ENCODE measurements at places on chromosomes 3 and 15. TPM values are rescaled to one million over a fixed set of nuclear protein-coding genes. Genes with fewer than 3 reads are reported as not detected.

- no peaks in the 10 kb centered on the region for H3K4me1 ChIP-seq
- no peaks in the 10 kb centered on the region for H3K36me3 ChIP-seq
- H3K27ac ChIP-seq = no peak overlapping the region
- no peaks in the 10 kb centered on the region for H3K27me3 ChIP-seq
- no peak overlapping the region for H3K4me3 ChIP-seq
- DNase-seq = no peak
Measured at GRCh38 chr3:36542186-36542585, 161.9 kb downstream of the STAC start.

DNA sequence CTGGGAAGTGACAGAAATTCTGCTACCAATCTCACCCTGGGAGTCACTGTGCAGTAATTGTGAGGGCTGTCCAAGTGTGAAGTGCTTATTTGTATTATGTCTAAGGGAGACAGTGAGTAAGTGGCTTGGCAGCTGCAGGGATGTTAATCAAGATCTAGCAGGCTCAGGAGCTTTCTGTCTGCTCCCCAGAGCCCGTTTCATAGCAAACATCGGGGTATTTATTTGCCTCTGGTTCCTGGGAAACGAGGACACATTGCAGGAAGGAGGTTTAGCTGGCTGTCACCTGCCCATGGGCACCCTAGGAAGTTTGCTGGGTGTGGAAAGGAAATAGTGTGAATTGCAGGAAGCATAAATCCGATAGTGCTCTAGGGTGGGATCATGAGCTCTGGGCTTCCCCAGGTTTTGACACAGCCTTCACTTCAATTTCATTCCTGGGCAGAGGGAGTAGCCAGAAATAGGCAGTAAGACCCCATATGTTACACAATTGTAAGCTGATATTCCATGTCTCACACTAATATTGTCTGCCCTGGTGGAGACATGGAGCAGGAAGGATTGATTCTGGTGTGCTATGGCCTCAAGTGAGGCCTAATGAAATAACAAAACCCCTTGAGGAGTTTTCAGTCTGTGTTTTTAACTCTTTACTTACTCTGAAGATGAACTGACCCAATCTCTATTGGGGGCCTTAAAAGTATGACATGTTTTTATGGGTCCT lies 74.1 kb upstream of the MITF start:
- H3K27ac ChIP-seq = no peak overlapping the region
- DNase-seq = no peak
- H3K4me1 ChIP-seq = no peaks in the 10 kb centered on the region
- H3K27me3 ChIP-seq = no peaks in the 10 kb centered on the region
- H3K4me3 ChIP-seq = no peak overlapping the region

GRCh38 chr3:133074977-133075376 lies 36.8 kb downstream of the TMEM108 start:
- H3K27ac ChIP-seq = no peak overlapping the region
- no peak for DNase-seq
- H3K4me1 ChIP-seq = no peaks in the 10 kb centered on the region
- no peaks in the 10 kb centered on the region for H3K36me3 ChIP-seq
- no peak overlapping the region for H3K4me3 ChIP-seq

GPR62 gene
- total RNA-seq = not detected

GOLGA8S gene
- total RNA-seq = not detected

DNA sequence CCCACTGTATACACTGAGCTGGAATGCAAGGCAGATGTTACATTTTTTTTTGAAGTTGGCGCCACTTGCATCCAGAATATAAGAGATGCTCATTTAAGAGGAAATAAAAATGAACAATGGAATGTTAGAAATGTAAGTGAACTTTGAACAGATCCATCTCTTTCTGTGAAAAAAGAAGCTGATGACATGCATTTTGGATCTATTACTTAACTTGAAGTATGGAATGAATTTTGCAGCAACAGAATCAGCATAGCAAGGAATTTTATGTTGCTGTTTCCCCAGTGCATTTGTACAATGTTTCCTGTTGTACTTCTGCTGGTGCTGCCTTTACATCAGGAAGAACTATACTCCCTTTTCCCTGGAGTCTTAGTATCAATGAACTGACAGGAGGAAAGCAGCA lies 178.2 kb downstream of the LSAMP start:
- H3K36me3 ChIP-seq = no peaks in the 10 kb centered on the region
- no peak for DNase-seq
- H3K27me3 ChIP-seq = no peaks in the 10 kb centered on the region
- H3K4me1 ChIP-seq = no peaks in the 10 kb centered on the region

- no peak overlapping the region for H3K4me3 ChIP-seq
- H3K27ac ChIP-seq = no peak overlapping the region
- no peaks in the 10 kb centered on the region for H3K36me3 ChIP-seq
Measured at GRCh38 chr15:72182673-72183072, 14.9 kb downstream of the GRAMD2A start.

GRCh38 chr3:152264378-152264777 lies 4.4 kb upstream of the MBNL1 start:
- DNase-seq = no peak
- H3K27me3 ChIP-seq = no peaks in the 10 kb centered on the region
- H3K27ac ChIP-seq = peak overlapping the region; percentile 15
- H3K36me3 ChIP-seq = peaks cover 23% of the 10 kb centered on the region

DNA sequence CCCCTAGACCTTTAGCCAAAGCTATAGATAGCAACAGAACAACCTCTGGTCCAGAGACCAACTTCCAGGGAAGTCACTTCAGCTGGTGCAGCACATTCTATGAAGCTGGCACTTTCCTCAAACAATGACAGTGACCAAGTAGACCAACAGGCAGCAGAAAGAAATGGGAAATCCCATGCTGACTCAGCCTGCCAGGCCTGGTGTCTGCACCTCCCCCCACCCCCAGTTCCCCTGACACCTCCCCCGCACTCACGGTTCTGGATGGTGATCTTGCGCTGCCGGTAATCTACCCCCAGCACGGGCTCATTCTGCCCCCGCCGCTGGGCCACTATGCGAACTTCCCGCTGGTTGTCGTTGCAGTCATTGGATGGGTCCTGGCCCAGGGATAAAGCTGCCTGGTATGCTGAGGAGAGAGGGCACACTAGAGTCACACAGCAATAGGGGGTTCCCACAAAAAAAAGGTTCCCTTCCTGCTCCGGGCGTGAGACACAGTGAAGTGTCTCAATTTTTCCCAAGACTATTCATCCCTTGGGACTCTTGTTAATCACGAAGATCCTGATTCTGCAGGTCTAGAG lies 17.0 kb downstream of the ILDR1 start:
- H3K27me3 ChIP-seq = peaks cover 35% of the 10 kb centered on the region
- no peak overlapping the region for H3K27ac ChIP-seq
- no peak for DNase-seq

RTP2 gene
- total RNA-seq = not detected

DNA sequence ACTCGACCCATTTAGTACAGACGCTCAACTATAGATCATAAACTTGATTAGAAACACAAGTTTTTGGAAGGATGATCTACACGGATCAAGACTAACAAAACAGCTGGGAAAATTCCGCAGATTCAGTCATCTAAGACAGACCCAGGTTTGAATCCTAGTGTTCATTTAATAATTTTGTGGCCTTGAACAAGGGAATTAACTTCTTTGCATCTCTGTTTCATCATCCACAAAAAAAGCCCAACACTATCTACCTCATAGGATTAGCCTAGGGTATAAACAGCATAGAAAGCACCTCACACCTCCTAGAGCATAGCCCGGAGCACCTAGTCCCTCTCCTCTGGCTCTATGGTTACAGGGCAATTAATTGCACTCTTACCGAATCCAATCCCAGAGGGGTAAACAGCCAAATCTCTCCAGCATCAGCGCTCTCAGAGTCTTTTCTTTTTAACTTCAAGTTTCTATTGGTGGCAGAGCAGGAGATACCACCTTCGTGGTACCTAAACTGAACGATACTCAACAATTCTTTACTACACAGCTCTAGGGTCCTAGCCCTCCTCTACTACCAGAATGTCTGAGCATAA lies 3.5 kb downstream of the TBL1XR1 start:
- peaks cover 4% of the 10 kb centered on the region for H3K27me3 ChIP-seq
- H3K36me3 ChIP-seq = peaks cover 49% of the 10 kb centered on the region
- H3K27ac ChIP-seq = peak overlapping the region; percentile 97
- H3K4me3 ChIP-seq = peak overlapping the region; percentile 95
- no peak for DNase-seq
- peaks cover 49% of the 10 kb centered on the region for H3K4me1 ChIP-seq

GRCh38 chr3:17469520-17469919 lies 272.9 kb downstream of the TBC1D5 start:
- H3K27ac ChIP-seq = no peak overlapping the region
- no peaks in the 10 kb centered on the region for H3K4me1 ChIP-seq
- DNase-seq = no peak

RBM5 gene
- 102 TPM for total RNA-seq

DNA sequence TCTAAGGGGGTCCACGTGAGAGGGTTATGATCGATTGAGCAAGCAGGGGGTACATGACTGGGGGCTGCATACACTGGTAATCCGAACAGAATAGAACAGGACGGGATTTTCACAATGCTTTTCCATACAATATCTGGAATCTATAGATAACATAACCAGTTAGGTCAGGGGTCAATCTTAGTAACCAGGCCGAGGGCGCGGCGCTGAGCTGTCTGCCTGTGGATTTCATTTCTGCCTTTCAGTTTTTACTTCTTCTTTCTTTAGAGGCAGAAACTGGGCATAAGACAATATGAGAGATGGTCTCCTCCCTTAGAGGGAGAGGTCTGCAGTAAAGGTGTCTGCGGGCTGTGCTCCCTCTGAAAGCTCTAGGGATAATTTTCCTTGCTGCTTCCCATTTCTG lies 261.3 kb downstream of the XXYLT1 start:
- no peaks in the 10 kb centered on the region for H3K36me3 ChIP-seq
- DNase-seq = no peak
- H3K27me3 ChIP-seq = peaks cover 4% of the 10 kb centered on the region
- H3K27ac ChIP-seq = no peak overlapping the region

GRCh38 chr15:90297021-90297420 lies 31.5 kb downstream of the NGRN start:
- DNase-seq = no peak
- H3K27ac ChIP-seq = no peak overlapping the region
- H3K4me3 ChIP-seq = no peak overlapping the region
- no peaks in the 10 kb centered on the region for H3K36me3 ChIP-seq

PLSCR5 gene
- not detected for total RNA-seq

DNA sequence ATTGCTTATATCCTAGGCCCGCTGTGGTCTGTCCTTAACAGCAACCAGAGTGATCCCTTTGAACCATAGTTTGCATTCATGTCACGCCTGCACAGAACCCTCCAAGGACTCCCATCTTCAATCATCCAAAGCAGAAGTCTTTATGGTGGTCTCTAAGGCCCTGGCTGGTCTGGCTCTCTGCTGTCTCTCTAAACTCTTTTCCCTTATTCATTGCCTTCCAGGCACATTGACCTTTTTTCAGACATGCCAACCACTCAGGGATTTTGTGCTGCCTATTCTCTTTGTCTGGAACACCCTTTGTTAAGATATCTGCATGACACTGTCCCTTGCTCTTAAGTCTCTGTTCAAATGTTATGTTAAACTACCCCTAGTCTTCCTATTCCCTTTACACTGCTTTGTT lies 21.9 kb upstream of the ZBTB47 start:
- H3K4me1 ChIP-seq = peaks cover 10% of the 10 kb centered on the region
- no peaks in the 10 kb centered on the region for H3K27me3 ChIP-seq
- no peak overlapping the region for H3K4me3 ChIP-seq
- no peak for DNase-seq
- H3K27ac ChIP-seq = no peak overlapping the region
- peaks cover 19% of the 10 kb centered on the region for H3K36me3 ChIP-seq

- no peaks in the 10 kb centered on the region for H3K27me3 ChIP-seq
- H3K27ac ChIP-seq = no peak overlapping the region
- H3K4me1 ChIP-seq = peaks cover 10% of the 10 kb centered on the region
- H3K36me3 ChIP-seq = no peaks in the 10 kb centered on the region
Measured at GRCh38 chr3:114441386-114441785, 147.6 kb downstream of the TIGIT start.

FOXB1 gene
- 0.14 TPM for total RNA-seq

- H3K4me1 ChIP-seq = peaks cover 6% of the 10 kb centered on the region
- no peak for DNase-seq
- no peaks in the 10 kb centered on the region for H3K36me3 ChIP-seq
- H3K27ac ChIP-seq = no peak overlapping the region
- peaks cover 11% of the 10 kb centered on the region for H3K27me3 ChIP-seq
Measured at GRCh38 chr3:184551103-184551502, 10.5 kb upstream of the EPHB3 start.

SEMA3F gene
- 0.28 TPM for total RNA-seq

C3orf80 gene
- not detected for total RNA-seq

DNA sequence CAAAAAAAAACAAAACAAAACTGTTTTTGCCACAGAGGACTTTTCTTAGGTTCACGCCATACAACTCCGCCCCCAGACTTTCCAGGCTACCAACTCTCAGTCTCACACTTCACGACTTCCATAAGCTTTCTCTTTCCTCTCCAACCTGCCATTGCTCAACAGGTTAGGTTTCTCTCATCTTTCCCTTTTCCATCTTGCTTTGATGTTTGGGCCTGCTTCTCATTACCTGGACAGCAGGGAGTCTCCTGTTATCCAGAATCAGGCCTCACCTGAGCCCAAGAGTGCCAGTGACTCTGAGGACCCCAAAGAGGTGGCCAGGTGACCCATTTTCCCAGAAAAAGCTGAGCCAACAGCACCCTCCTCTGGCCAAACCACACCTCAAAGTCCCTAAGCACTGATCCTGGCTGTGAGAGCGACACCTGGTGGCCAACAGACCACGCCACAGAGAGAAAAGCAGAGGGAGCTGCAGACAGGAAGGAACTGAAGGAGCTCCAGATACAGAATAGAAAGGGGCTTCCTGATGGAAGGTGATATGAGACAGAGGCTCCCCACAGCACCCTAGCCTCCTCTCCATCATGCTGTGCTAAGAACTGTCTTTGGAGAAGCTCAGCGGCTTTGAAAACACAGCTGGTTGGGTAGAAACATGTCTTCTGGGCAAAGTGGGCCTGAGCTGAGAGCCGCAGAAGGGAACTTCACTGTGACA lies 4.0 kb downstream of the CCDC51 start:
- DNase-seq = peak; percentile 81
- peaks cover 12% of the 10 kb centered on the region for H3K4me1 ChIP-seq
- no peaks in the 10 kb centered on the region for H3K27me3 ChIP-seq
- no peak overlapping the region for H3K4me3 ChIP-seq
- H3K27ac ChIP-seq = no peak overlapping the region

GREM1 gene
- not detected for total RNA-seq

DZIP1L gene
- total RNA-seq = 0.29 TPM

GRCh38 chr3:120113128-120114116 lies 19.2 kb upstream of the GSK3B start:
- no peaks in the 10 kb centered on the region for H3K4me1 ChIP-seq
- DNase-seq = no peak
- no peak overlapping the region for H3K27ac ChIP-seq
- H3K4me3 ChIP-seq = no peak overlapping the region

PLEKHO2 gene
- 7.8 TPM for total RNA-seq

GRCh38 chr3:139358841-139359562 lies 15.2 kb downstream of the MRPS22 start:
- no peaks in the 10 kb centered on the region for H3K27me3 ChIP-seq
- no peak overlapping the region for H3K4me3 ChIP-seq
- peaks cover 45% of the 10 kb centered on the region for H3K4me1 ChIP-seq

Measured in activated naive CD8-positive, alpha-beta T cell treated with anti-CD3 and anti-CD28 coated beads for 36 hours (primary cell).